ENCODE measurements at places on chromosomes 3 and 15.

DNA sequence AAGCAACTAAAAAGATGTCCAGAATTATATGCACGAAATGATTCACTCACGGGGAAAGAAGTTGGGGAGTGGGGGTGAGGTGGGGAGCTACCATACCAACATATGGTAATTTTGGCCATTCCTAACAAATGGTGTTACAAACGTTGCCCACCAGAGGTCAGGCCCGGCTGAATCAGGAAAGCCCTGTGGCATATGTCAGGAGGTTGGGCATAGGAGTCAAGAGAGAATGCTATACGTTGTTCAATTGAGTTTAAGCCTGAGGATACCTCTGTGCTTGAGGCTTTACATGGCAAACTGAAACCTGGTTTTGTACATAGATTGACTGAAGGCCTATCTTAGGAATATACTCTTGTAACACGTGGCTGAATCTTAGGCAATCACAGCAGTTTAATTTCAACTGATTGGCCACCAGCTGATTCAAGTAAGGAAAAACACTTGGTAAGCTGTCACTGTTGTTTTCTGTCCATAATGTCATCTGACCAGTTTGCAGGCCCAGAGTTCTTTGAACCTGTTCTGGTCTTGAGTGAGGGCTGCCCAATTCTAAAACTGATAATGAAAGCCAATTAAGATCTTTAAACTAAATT lies 23.4 kb upstream of the SLC2A2 start:
- DNase-seq, result peak; percentile 71

DNA sequence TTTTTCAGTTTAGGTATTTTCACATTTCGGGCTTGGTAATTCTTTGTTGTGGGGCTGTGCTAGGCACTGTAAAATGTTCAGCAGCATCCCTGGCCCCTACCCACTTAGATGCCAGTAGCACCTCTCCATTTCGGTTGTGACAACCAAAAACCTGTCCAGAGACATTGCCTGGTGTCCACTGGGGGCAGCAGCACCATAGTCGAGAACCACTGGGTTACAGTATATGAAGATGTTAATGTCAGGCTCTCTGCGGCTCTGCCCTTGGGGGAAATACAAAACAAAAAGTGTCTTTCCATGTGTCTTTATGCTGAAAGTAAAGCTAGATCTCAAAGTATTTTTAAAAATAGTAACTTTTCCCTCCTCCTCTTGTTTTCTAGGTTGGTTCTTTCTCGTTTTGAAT lies 177.2 kb downstream of the ITPR1 start:
- peak; percentile 18 for DNase-seq

DNA sequence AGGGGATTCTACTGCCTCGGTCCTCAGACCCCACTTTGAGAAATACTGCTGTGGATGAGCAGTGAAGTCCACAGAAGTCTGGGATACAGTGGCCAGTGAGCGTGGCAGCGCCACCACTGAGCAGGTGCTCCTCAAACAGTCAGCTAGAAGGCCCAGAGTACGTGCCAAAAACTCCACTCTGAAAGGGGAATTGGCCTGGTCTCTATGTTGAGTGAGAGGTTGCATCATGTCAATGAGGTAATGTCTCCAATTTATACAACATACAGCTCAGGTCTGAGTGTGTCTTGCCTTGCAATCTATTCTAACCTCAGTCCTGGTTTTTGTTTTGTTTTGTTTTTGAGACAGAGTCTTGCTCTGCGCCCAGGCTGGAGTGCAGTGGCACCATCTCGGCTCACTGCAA lies 53.3 kb upstream of the ETV5 start:
- no peak for DNase-seq

- no peak for DNase-seq
These were observed 177.0 kb upstream of the MBNL1 start for GRCh38 chr3:152091725-152092124.

Data from erythroblast (primary cell).